HT1080 (cell line): ENCODE measurements at places on chromosomes 7 and 10.

DNA sequence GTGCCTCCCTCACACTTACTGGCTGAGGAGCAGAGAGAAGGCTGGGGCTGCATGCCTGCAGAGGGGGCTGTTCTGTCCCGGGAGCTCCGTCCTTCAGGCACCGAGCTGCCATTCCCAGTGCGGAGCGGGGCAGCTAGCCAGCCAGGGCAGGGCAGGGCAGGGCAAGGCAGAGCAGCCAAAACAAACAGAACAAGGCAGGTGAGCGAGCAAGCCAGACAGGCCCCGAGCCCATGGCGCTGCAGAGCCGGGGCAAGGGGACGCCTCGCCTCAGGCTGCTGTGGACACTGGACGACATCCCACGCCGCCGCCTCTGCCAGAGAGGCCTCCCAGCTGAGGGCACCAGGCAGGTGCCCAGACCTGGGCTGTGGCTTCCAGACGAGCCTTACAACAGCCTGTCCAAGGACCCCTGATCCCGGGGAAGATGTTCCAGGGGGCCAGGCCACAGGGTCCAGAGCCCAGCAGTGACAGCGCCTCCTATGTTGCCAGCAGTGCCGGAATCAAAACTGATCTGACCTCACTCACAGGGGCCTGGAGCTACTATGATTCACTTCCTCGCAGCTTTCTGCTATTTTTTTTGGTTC lies 8.2 kb upstream of the NDST2 start:
- peak; percentile 38 for DNase-seq

- no peak for DNase-seq
These were observed 88.7 kb upstream of the CHST15 start for GRCh38 chr10:124182088-124182541.

DNA sequence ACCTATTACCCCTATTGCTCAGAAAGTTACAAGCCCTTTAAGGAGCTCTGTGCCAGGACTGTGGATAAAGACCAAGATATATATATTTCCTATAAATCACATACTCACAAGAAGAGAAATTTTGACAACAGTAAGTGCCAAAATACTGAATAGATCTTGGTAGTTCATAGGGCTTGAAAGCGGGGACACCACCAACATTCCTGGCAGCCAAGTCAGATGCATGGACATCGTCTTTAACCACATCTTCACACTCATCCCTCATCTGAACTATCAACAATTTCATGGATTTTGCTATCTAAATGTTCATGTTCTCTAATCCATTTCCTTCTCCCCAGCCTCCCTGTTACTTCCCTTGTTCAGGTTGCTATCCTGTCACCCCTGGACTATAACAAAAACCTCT lies 67.5 kb upstream of the LRRC17 start:
- DNase-seq = no peak

GRCh38 chr7:155208681-155209477 lies 88.8 kb upstream of the INSIG1 start:
- DNase-seq = peak; percentile 73
